GM23338 (cell line): ENCODE measurements at places on chromosomes 11 and 22.

DNA sequence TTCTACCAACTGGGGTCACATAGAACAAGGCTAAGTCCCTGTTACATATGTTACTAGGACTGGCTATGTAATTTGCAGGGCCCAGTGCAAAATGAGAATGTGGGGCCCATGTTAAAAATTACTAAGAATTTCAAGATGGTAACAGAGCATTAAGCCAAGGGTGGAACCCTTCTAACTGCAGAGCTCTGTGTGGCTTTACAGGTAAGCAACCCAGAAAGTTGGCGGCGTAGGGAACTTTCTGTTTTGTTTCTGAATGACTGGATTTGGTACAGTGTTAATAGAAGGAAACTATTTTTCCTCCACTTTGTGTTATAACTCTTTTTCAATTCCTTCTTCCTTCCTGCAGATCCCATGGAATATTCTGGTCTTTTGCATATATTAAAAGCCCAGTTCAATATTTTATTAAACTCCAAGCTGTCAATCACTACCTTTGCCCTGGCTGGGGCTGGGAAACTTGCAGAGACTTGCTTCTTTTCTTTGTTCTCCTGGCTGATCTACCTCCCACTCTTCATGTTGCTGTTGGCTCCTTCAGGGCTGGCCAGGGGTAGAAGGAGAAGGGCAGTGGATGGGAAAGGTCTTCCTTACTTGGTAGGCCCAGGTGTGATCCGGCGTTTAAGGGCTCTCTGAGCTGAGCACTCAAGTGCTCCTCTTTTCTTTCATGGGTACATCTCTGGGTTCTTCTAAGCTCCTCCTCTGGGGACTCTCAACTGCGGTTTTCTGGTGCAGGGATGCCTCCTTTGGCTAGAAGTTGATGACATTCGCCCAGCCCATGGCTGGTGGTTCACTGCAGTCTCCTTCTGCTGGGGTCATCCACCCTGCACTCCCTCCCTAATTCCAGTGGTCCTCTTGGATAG, 67.7 kb downstream of the SNX19 start:
- no peak overlapping the region for H3K27ac ChIP-seq
- H3K4me3 ChIP-seq = no peak overlapping the region
- H3K4me1 ChIP-seq = no peaks in the 10 kb centered on the region
- H3K36me3 ChIP-seq = no peaks in the 10 kb centered on the region
- no peaks in the 10 kb centered on the region for H3K27me3 ChIP-seq

DNA sequence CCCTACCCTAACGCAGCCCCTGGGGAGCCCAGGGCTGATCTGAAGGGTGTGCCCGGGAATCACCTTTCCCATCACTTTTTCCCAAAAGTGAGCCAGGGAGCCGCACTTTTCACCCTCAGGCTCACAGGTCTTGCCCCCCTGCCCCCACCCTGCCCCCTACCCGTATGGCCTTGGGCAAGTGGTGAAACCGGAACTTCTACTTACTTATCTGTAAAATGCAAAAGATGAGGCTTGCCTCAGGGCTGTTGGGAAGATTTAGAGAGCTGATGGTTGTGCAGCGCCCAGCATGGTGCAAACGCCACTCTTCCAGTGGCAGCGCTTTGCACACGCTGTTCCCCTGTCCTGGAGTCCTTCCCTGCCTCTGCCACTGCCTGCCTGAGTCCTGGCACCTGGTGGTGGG, 8.0 kb downstream of the SYT12 start:
- H3K36me3 ChIP-seq = no peaks in the 10 kb centered on the region
- H3K4me3 ChIP-seq = no peak overlapping the region
- H3K27ac ChIP-seq = no peak overlapping the region
- no peak for DNase-seq
- no peaks in the 10 kb centered on the region for H3K27me3 ChIP-seq

DNA sequence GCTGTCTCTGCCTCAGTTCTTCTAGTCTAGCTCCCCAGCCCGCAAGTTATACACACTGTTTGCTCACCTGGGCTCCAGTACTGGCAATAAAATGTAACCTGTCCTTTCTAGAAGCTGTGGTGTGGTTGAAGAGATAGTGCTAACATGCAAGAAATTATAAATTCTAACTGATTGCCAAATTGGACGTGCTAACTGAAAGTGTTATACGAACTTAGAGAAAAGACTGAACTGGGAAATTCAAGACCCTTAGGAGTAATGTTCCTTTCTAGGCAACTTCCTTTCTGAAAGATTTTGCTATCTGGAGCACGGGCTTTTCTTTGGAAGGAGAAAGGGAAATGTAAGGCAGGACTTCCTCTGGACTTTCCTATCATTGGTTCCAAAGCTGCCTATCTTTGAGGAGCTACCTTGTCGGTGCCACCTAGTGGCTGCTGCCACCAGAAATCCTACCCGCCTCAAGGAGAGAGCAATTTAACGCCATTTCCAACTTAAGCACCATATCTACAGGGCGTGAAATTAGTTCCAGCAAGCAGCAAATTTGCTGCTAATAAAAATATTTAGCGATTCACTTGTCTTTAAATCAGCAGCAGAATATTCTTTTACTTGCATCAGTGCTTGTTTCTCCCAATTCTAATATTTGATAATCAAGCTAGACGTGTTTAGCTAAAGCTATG, 12.7 kb upstream of the TMEM218 start:
- no peaks in the 10 kb centered on the region for H3K36me3 ChIP-seq

DNA sequence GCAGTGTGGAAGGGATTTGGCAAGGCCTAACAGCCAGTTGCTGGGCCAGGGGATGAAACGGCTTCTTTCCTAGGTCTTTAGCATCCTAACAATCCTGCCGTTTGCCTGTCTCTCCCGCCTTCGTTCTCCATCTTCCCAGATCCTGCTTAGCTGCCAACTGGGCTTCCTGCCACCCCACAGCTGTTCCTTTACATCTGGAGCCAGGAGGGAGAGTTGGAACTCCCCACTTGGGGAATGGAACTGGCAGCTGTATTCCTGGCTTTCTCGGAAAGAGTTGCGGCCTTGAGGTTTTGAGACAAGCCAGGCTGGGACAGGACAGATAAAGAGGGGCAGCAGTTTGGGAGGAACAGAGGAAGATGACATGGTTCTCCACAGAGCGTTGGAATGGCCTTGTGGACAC, 59.6 kb downstream of the ST3GAL4 start:
- no peaks in the 10 kb centered on the region for H3K36me3 ChIP-seq
- no peak overlapping the region for H3K27ac ChIP-seq
- H3K4me1 ChIP-seq = peaks cover 11% of the 10 kb centered on the region; the same call in 1 of the 2 replicates
- H3K27me3 ChIP-seq = 0 out of 2 replicates have a peak, but pooled peaks cover 3% of the 10 kb centered on the region
- H3K4me3 ChIP-seq = no peak overlapping the region

- no peak for DNase-seq
- H3K36me3 ChIP-seq = no peaks in the 10 kb centered on the region
- no peak overlapping the region for H3K4me3 ChIP-seq
- no peak overlapping the region for H3K27ac ChIP-seq
- peaks cover 11% of the 10 kb centered on the region for H3K4me1 ChIP-seq
- no peaks in the 10 kb centered on the region for H3K27me3 ChIP-seq
These were observed 41.8 kb downstream of the TMPRSS5 start for GRCh38 chr11:113664069-113664980.

DNA sequence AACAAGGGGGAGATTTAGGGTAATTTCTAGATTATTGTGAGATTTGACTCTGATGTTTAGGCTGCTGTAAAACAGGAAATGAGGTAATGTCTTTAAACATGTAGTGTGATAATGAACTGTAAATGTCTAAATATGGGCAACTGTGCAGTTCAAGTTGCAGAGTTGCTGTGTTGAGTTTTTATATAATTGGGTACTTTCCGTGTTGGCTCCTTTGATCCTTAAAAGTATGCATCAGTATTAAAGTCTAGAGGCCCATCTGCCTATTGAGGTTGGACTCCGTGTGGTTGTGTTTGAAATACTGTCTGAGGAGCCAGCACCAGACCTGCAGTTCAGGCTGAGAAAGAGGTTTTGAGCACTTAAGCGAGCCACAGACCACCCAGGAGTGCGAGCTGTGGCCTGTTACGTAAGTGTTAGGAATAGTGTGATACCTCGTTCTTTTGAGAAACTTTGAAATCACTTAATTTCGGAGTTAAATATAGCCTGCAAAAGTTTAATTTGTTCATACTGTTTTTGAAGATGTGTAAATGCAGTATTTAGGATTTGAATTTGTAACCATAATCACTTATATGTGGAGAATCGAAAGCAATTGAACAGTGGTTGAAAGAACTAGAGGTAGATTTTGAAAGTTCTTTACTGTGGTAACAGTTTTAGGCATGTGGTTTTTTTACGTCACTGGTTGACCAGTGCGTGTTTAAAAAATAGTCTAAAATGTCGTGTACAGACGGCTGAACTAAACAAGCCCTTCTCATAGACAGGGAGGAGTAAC, 9.0 kb downstream of the FAM118A start:
- H3K36me3 ChIP-seq = no peaks in the 10 kb centered on the region
- no peak overlapping the region for H3K4me3 ChIP-seq
- peak; percentile 20 for DNase-seq
- peaks cover 15% of the 10 kb centered on the region; the same call in 1 of the 2 replicates for H3K4me1 ChIP-seq
- peak overlapping the region; percentile 32; the same call in 1 of the 2 replicates for H3K27ac ChIP-seq

- H3K27ac ChIP-seq = no peak overlapping the region
- H3K36me3 ChIP-seq = no peaks in the 10 kb centered on the region
- H3K27me3 ChIP-seq = peaks cover 21% of the 10 kb centered on the region
- H3K4me3 ChIP-seq = peak overlapping the region; percentile 91
- peaks cover 9% of the 10 kb centered on the region for H3K4me1 ChIP-seq
- DNase-seq = no peak
These were observed 2.7 kb downstream of the CCND1 start for GRCh38 chr11:69643646-69644045.

DNA sequence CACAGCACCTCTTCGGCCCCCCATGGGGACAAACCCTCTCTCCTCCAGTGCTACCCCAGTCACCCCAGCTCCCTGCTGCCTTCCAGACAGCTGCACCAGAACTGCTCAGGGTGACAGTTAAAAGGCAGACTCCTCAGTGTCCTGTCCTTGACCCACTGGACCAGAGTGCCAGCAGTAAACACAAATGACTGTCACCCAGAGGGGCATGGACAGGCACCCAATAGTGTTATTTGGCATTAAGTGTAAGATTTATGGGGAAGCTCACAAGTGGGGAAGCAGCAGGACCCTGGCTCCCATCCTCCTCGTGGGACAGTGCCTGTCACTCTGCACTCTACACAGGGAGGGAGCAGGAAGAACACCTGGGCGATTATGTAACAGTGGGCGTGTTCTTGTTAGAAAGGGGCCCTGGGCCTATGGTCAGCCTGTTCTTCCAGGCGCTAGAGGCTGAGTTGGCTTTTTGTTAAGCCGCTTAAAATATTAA, 5.0 kb downstream of the RPS19BP1 start:
- DNase-seq = peak; percentile 51
- H3K27me3 ChIP-seq = no peaks in the 10 kb centered on the region
- H3K4me3 ChIP-seq = no peak overlapping the region
- peaks cover 38% of the 10 kb centered on the region for H3K4me1 ChIP-seq
- 0 out of 2 replicates have a peak overlapping the region, but pooled peaks have one; percentile 14 for H3K27ac ChIP-seq
- H3K36me3 ChIP-seq = peaks cover 16% of the 10 kb centered on the region

GRCh38 chr11:75342966-75343870, 8.2 kb downstream of the ARRB1 start:
- H3K4me3 ChIP-seq = no peak overlapping the region
- no peak overlapping the region for H3K27ac ChIP-seq
- DNase-seq = peak; percentile 79

- DNase-seq = no peak
- H3K27ac ChIP-seq = no peak overlapping the region
- H3K4me1 ChIP-seq = no peaks in the 10 kb centered on the region; the same call in 1 of the 2 replicates
- H3K36me3 ChIP-seq = no peaks in the 10 kb centered on the region
- no peak overlapping the region for H3K4me3 ChIP-seq
These were observed 12.7 kb upstream of the MSANTD2 start for GRCh38 chr11:124812876-124813275.

GRCh38 chr11:3747704-3748103, 49.6 kb downstream of the NUP98 start:
- no peaks in the 10 kb centered on the region for H3K27me3 ChIP-seq
- no peak for DNase-seq
- H3K4me3 ChIP-seq = no peak overlapping the region

- H3K4me3 ChIP-seq = no peak overlapping the region
- H3K27me3 ChIP-seq = no peaks in the 10 kb centered on the region
- no peak overlapping the region for H3K27ac ChIP-seq
These were observed 87.3 kb downstream of the NAT10 start for GRCh38 chr11:34192481-34193401.

- DNase-seq = no peak
- no peaks in the 10 kb centered on the region; the same call in 1 of the 2 replicates for H3K36me3 ChIP-seq
- peaks cover 3% of the 10 kb centered on the region for H3K27me3 ChIP-seq
- H3K27ac ChIP-seq = no peak overlapping the region
These were observed 9.9 kb downstream of the ADAMTS15 start for GRCh38 chr11:130458410-130458729.

DNA sequence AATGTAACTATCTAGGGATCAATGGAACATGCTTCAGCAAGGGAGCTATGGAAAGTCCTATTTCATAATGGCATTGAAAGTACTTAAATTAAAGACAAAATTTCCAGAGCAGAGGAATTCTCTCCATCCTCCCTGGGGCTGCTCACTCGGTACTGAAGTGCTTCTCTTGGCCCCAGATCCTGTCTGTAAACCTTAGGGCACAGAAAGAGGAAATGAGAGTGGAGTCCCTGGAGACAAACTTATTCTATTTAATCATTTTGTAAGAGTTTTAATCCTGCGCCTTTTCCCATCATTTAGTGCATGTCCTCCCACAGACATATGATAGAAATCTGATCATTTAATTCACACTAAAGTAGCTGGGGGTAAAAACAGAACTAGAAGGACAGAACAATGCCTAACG, 20.9 kb upstream of the PAMR1 start:
- no peak overlapping the region for H3K4me3 ChIP-seq
- no peak overlapping the region for H3K27ac ChIP-seq
- DNase-seq = no peak
- no peaks in the 10 kb centered on the region for H3K36me3 ChIP-seq
- no peaks in the 10 kb centered on the region for H3K27me3 ChIP-seq

DNA sequence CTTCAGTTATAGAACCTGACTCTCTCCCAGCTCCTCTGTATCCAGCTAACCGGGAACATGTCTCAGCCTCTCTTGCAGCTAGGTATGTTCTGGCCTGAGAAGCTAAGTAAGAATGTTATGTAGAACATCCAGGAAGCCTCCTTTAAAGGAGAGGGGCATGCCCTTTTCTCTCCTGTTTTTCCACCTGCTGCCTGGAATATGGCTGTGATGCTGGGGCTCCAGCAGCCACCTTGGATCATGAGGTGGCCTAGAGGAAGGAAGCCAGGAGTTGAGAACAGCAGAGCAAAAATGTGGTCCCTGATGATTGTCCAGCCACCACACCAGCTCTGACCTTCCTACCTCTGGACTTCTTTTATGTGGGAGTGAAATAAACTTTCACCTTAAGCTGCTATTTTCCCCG, 117.6 kb downstream of the MPPED1 start:
- no peaks in the 10 kb centered on the region for H3K27me3 ChIP-seq

GRCh38 chr11:133943950-133944698, 12.6 kb downstream of the IGSF9B start:
- no peak overlapping the region for H3K27ac ChIP-seq
- peaks cover 25% of the 10 kb centered on the region for H3K4me1 ChIP-seq
- H3K4me3 ChIP-seq = no peak overlapping the region
- no peaks in the 10 kb centered on the region for H3K27me3 ChIP-seq

GRCh38 chr22:49082451-49082850, 745.2 kb downstream of the BRD1 start:
- H3K36me3 ChIP-seq = peaks cover 6% of the 10 kb centered on the region; the same call in 1 of the 2 replicates
- no peaks in the 10 kb centered on the region for H3K4me1 ChIP-seq
- no peaks in the 10 kb centered on the region for H3K27me3 ChIP-seq
